ENCODE measurements at places on chromosomes 2 and 18.

DNA sequence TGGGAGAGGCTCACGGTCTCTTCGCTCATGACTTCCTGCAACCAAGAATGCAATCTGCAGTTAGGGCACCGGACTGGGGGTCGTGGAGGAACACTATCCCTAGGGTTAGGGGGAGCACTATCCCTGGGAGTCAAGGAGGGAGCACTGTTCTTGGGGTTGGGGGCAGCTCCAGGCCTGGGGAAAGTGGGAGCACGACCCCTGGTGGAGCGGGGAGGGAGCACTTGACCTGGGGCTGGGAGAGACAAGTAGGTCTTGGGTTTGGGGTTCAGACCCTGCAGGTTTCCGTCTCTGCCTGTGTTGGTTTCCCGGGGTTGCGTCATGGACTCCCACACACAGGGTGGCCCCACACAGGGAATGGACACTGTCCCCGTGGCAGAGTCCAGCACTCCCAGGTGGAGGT lies 133.6 kb downstream of the TPO start:
- DNase-seq = no peak

- DNase-seq = no peak
Measured at GRCh38 chr18:47143899-47144485, 6.3 kb downstream of the HDHD2 start.

DNA sequence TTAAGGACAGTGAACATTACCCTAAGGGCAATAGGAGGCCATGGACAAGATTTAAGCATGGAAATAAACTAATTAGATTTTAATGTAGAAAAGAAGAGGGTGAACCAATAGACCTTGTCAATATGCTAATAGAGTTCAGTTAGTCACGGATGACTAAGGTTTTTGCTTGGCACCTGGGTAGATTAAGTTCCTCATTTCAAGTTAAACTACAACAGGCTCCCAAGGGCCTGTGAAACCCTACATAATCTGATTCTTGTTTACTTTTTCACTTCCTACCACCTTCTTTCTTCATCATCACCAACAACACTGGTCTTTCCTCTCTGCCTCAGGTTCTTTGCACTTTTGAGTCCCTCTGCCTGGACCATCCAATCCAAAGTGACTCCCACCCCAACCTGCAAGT lies 14.8 kb downstream of the SP110 start:
- DNase-seq = no peak

GRCh38 chr2:190270298-190270697 lies 49.3 kb downstream of the HIBCH start:
- no peak for DNase-seq

DNA sequence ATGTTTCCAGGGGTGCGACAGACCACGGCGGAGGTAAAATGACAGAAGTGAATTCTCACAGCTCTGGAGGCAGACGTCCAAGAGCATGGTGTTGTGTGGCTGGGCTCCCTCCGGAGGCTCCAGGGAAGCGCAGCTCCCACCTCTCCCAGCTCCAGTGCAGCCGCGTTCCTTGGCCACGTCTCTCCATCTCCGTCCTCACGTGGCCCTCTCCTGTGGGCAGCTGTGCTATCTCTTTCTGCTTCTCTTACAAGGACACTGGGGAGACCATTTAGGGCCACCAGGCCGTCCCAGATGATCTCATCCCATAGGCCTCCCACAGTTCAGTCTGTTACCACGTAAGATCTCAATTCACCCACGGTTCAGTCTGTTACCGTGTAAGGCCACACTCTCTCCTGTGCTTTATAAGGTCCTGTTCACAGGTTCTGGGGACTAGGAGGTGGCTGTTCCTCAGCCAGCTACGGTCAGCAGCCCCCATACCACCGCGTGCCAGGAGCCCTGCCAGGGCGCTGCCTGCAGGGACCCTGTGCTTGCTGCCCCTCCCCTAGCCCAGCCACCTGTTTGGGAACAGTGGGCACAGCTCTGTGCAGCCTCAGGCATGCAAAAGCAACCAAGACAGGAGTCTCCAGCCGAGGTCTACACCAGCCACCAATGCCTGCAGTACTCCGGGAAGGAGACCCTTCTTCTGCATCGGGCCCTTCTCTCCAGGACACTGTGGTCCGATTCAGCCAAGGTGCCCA lies 2.9 kb upstream of the MAB21L4 start:
- no peak for DNase-seq

GRCh38 chr2:198316852-198317396 lies 512.5 kb downstream of the PLCL1 start:
- DNase-seq = no peak

GRCh38 chr2:224444021-224444420 lies 42.1 kb upstream of the FAM124B start:
- DNase-seq = no peak

- no peak for DNase-seq
Measured at GRCh38 chr2:132503701-132504100, 87.1 kb downstream of the GPR39 start.

- no peak for DNase-seq
Measured at GRCh38 chr2:78561876-78562275, 463.6 kb upstream of the REG3G start.

GRCh38 chr18:13800505-13801259 lies 23.3 kb upstream of the MC5R start:
- DNase-seq = no peak

DNA sequence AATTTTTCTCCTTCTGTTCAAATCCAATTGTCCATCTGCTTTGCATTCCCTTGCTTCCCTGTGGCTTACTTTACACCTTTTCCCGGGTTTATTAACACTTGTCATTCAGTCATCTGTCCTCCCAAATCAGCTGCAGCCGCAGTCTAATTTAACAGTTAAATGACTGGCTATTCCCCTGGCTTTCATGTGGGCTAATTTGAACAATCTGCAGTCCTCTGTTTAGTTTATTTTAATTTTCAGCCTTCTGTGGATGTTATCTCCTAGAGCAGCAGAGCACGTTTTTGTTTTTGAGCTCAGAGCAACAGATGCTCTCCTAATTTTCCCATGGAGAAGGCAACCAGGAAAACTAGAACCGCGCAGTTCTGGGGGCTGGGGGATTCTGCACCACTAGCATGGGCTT lies 55.0 kb downstream of the MEP1B start:
- no peak for DNase-seq

DNA sequence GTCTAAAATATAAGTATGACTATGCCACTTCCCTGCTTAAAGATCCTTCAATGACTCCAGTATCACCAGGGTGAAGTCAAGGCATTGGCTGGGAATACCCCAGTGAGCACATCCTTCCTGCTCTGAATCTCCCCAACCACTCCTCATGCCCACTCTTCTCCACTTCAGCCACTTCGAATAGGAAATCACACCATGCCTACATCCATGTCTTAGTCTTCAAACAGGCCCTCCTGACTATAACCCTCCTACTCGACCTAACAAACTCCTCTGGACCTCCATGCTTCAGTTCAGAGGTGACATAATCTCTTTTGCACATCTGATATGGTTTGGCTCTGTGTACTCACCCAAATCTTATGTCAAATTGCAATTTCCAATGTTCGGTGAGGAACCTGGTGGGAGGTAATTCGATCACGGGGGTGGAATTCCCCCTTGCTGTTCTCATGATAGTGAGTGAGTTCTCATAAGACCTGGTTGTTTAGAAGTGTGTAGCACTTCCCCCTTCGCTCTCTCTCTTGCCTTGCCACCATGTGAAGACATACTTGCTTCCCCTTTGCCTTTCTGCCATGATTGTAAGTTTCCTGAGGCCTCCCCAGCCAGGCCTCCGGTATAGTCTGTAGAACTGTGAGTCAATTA lies 87.8 kb upstream of the TFCP2L1 start:
- DNase-seq = no peak

DNA sequence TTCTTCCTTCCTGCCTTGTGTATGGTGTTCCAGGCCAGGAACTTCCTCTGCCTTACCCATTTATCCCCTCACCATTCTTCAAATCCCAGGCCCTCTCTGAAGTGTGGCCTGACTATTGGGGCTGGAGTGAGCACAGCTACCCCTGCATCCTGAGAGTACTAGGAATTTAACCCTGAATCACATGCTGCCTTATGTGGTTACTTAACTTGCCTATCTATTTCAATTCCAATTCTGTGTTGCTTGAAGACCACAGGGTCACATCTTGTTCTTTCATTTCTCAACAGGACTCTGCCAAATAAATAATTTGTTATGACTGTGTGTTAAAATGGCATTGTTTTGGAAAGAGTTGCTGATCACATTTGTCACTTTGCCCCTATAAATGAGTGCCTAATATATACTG lies 108.6 kb downstream of the CERS6 start:
- no peak for DNase-seq

DNA sequence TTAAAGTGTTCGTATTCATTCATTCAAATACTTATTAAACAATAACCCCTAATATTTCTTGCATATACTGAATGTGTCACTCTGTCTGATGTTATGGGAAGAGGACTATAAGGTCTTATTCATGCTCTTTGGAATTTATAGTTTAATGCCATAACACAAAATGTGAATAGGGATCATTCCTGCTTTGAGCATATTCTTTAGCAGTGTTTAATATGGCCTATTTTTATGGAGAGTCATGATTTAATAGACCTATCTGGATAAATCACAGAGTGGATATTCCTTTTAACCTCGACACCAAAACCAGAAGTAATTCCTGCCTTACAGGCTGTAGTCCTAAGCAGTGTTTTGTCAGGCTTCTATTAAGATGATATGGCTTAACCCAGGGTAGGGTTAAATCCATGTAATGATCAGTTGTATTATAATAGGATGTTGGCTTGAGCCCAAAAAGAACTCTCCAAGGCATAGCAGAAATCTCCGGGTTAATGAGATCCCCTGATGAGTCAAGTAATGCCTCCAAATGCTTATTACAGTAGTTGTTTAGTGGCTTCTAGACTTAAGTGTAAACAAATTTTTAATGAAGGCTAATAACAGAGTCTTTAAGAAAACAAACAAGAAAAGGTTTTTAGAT lies 54.3 kb downstream of the GULP1 start:
- DNase-seq = no peak

- no peak for DNase-seq
Measured at GRCh38 chr2:105951384-105951694, 206.6 kb downstream of the NCK2 start.

Data from activated CD4-positive, CD25-positive, alpha-beta regulatory T cell treated with anti-CD3 and anti-CD28 coated beads, Interleukin-2, amount 50 U/mL, for 16 hours (primary cell).